Activated CD8-positive, alpha-beta memory T cell treated with anti-CD3 and anti-CD28 coated beads for 36 hours (primary cell): ENCODE measurements at places on chromosomes 12 and 14. TPM values are rescaled to one million over a fixed set of nuclear protein-coding genes. Genes with fewer than 3 reads are reported as not detected.

The SPTLC2 gene
- total RNA-seq, result 28.7 TPM

The GLT1D1 gene
- 0.38 TPM for total RNA-seq

The LBHD2 gene
- not detected for total RNA-seq

The DEPDC4 gene
- total RNA-seq, result 1.2 TPM

The FAM90A1 gene
- total RNA-seq, result 0.15 TPM

The SERPINA5 gene
- total RNA-seq, result not detected
